Activated CD4-positive, alpha-beta memory T cell treated with anti-CD3 and anti-CD28 coated beads for 36 hours (primary cell): ENCODE measurements at places on chromosomes 5 and 9.

DNA sequence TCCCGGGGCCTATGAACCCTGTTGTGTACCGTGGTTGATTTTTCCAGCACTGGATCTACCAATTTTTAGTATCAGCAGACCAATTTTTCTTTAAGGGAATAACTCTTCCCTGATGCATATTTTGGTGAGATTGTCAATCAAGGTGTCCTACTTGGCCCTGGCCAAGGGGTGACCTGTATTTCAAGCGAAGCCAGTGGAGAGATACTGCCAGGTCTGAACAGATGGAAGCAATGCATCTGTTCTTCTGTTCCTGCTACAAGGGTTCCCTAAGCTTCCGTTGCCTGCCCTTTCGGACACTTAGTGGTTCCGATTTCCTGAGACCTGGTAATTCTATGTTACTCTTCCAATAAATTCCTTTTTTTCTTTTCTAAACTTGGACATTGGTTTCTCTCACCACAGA is 37.3 kb downstream of the ADAM19 start:
- DNase-seq: no peak

GRCh38 chr5:97049175-97049574 is 93.2 kb downstream of the LIX1 start:
- DNase-seq: no peak

DNA sequence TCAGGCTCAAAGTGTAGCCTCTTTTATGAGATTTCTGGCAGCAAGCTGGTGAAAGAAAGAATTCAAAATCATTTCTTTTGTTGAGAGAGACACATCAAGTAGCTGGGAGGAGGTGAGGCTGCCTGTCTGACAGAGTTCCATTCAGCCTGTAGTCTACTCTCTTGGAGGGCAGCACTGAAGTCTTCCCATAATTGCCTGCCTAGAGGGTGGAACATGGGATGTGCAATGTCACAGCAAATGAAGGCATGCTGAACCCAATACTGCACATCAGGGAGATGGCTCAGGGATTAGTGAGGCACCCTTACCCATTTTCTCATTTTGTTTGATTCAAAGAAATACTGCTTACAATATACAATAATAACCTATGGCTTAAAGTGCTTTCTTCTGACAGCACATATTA is 475.7 kb downstream of the TMEM232 start:
- DNase-seq: no peak

DNA sequence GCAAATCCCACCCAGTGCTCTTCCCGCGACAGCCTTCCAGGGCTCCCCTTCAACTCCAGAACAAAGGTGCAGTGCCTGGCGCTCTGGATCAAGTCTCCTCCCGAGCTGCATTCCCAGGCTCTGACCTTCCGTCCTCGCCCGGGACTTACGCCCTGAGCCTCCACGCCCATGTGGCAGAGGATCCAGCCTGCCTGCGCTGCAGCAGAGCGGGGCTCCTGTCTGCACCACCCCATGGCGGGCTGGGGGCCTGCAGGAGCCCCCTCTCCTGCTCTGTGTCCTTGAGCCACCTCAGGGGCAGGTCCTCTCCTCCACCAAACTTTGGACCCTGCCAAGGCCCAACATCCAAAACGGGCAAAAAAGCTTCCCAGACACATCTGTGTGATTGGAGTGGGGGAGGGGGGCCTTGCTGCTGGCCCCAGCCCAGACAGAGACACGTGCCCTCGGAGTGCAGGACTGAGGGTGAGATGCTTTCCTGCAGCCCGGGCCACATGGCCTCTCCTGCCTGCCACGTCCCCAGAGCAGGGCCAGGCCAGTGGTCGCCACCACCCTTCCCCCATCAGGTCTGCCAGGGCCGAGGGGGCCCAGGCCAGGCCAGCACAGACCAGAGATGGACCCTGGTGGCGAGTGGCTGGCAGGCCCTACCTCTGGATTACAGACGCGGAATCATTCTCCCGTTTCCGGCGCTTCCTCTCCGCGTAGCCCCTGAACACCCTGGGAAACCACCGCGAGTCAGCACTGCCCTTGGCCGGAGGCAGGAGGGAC is 4.4 kb downstream of the NSMF start:
- DNase-seq: no peak

- DNase-seq: no peak
Observed at GRCh38 chr9:114084282-114085073, 6.4 kb upstream of the AMBP start.

- DNase-seq: no peak
Observed at GRCh38 chr5:137510671-137511070, 11.5 kb upstream of the SPOCK1 start.

GRCh38 chr9:84187090-84187489 is 153.5 kb downstream of the SLC28A3 start:
- no peak for DNase-seq

DNA sequence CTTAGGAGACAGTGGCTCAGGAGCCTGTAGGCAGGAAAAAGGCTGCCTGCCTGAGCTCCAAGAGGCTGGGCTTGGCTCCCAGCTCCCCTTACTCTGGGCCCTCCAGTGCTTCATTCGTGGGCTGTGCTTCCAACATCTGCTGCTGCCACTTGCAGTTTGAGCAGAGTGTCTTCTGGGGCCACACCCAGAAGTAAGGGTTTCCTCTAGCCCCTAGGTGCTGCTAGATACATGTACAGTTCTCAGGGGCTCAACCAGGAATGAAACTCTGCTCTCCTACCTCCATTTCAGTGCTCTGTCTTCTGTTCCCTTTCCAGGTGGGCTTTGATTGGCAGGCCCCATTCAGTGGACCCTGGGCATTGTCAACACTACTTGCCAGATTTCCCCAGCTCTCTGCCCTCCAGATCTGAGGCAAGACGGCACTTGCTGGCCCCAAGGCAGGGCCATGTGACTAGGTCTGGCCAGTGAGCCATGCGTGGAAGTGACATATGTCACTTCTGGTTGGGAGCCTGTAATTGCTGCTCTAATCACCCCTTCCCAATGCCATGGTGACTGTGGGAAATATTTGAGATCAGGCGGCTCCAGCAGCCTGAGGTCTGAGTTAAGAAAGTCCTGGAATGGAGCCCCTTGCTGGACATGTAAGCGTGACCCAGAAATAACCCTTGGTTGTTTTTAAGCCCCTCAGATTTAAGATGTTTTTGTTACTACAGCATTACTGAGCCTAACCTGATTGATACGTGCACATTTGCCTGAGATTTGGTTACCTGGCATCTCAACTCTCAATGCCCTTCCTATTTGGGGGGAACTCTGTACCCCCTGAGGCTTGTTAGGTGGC is 9.4 kb upstream of the BOD1 start:
- DNase-seq: no peak

- DNase-seq: no peak
Observed at GRCh38 chr5:136674178-136674577, 308.8 kb upstream of the TRPC7 start.

DNA sequence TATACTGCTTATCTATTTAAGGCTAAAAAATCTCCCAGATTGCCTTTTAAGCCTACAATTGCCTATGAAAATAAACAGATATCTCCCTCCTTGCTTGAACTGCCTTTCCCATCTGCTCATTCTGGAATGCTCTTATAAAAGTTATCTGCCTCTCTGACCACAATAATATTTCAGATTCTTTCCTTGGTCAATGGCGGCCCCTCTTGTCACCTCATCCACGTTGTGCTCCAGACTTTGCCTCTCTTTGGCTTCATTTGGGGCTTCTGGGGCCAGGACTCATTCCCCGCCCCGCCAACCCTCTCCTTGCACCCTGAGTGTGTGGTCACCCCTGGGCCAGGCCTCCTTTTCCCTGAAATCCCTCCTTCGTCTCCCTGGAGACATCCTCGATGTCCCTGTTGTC is 110.0 kb upstream of the RPS23 start:
- no peak for DNase-seq

- DNase-seq: peak; percentile 96
Observed at GRCh38 chr5:181159286-181160151, 12.1 kb downstream of the OR2V2 start.

DNA sequence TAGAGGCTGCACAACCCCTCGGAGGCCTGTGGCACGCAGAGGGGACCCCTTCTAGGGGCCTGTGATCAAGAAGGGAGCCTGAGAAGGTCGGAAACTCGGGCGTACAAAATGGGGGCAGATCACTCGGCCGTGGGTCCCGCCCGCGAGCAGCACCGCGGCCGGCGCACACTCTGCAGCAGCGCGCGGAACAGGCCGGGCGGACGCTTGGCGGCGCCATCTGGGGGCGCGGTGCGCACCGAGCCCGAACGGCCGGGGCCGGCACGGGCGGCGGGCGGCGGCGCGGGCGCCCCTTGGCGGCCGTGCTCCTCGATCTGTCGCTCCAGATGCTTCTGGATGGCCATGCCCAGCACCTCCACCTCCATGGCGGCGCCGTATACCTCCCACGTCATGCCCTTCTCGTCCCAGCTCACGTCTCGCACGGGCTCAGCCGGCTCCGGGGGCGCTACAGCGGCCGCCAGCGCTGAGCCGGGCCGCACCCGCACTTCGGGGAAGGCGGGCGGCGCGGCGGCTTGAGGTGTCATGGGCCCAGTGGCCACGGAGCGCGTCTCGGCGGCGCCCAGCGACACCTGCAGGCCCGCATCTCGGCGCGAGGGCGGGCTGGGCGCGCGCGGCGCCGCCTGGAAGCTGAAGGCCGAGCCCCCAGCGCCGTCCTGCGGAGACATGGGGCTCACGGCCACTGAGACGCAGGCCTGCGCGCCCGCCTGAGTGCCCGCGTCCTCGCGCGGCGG is 13.1 kb downstream of the GPRIN1 start:
- peak; percentile 74 for DNase-seq

DNA sequence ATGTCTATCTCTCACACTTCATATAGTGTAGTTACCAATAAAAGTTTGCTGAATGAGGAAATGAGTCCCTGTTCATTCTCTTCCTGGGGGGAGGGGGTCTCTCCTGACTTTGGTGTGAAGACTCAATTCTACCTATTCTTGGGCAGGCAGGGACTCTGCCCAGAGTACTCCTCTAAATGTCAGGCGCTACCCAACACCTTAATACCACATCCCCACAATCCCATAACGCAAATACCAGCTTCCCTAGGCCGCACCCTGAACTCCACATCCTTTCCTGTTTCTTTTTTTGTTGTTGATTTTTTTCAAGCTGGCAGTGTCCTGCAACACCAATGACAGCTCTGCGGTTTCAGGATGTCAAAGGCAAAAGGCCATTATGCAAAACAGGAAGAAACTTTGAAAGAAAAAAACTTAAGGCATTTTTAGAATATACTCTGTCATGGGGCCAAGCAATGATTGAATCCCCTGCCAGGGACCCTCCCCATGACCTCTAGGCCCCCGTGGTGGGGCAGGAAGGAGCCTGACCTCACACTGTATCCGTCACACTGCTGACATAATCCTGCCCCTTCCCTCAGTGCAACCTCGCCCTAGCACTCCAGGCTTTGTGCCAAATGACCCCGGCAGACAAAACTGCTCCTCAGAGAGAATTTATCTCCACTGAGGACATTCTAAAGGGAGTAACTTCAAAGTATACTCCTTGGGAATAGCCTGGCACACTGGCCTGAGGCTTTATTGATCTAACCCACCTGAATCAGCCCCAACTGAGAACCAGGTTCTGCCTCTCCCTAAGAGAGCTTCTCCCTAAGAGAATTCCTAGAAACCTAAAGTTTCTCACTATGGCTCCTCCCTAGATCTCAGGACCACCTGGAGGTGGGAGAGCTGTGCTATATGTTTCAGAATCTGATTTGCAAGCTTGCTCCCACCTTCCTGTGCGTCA is 8.0 kb downstream of the B4GALT1 start:
- DNase-seq: peak; percentile 69

DNA sequence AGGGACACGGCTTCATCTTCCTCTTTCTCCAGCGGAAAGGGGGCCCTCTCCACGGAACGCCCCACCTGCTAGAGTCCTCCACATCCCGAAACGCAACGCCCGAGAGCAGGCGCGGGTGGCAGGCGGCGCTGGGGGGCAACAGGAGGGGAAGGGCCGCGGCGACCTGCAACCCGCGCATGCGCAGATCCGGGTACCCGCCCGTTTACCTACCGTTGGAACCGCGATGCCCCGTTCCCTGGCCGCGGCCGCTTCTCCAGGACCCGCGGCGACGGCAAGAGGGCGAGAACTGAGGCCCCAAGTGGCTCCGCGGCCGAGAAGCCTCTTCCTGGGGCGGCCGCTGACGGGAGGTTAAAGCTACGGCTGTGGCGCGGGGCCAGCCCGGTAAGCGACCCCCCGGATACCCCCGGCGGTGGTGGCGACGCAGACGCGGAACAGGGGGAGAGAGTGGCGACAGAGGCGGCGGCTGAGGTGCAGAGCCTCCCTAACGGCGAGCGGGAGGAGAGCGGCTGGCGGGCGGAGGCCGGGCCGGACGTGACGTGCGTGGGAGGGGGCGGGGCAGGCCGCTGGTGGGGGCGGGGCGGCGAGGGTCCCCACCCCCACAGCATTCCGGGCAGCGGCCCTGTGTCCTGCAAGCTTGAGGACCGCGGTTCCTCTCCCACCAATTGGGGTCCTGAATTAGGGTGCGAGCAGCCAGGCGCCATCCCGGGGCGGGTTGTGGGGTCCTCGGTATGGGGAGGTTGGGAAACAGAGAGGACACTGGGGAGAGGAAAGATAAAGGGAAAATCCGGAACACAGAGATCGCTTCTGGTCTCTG is at the start of gene FAM13B:
TSS of gene FAM13B (minus strand) at position 508 of the 814 bp plus-strand sequence. CDS start 13,968 bp downstream, outside the sequence.
- DNase-seq: peak; percentile 86

GRCh38 chr5:165460911-165461310 is 1955.5 kb downstream of the MAT2B start:
- no peak for DNase-seq

DNA sequence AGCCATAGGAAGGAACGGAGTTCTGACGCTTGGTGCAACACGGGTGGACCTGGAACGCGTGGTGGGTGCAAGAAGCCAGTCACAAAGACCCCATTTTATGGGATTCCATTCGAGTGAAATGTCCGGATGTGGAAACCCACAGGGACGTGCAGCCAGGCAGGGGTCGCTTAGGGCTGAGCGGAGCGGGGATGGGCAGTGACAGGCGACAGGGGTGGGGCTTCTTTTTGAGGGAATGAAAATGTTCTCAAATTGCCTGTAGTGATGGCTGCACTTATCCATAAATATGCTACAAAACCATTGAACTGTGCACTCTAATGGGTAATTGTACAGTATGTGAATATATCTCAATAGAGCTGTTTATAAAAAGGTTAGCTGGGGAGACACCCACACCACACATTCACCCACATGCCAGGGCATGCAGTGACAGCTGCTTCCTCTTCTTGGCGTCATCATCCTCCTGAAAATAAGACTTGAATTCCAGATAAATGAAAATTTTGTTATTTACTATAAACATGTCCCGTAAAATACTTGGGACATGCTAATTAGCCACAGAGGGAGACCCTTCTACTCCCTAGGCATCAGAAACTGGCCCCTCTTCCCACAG is 71.3 kb upstream of the OLFM1 start:
- DNase-seq: no peak

GRCh38 chr5:44951371-44951770 is 142.6 kb downstream of the MRPS30 start:
- no peak for DNase-seq

- DNase-seq: no peak
Observed at GRCh38 chr5:174601946-174602345, 122.4 kb upstream of the MSX2 start.

GRCh38 chr5:78127875-78128274 is 166.6 kb downstream of the AP3B1 start:
- DNase-seq: no peak

GRCh38 chr9:130772185-130772584 is 62.9 kb upstream of the ABL1 start:
- DNase-seq: no peak
